ENCODE measurements at places on chromosomes 1 and 21.

GRCh38 chr1:88742531-88742930 lies 58.5 kb downstream of the PKN2 start:
- DNase-seq: no peak

GRCh38 chr21:26432410-26432809 lies 140.7 kb downstream of the CYYR1 start:
- no peak for DNase-seq

- DNase-seq: no peak
Measured at GRCh38 chr1:2124446-2125198, 70.0 kb downstream of the FAAP20 start.

GRCh38 chr1:85936470-85936869 lies 220.1 kb downstream of the COL24A1 start:
- no peak for DNase-seq

DNA sequence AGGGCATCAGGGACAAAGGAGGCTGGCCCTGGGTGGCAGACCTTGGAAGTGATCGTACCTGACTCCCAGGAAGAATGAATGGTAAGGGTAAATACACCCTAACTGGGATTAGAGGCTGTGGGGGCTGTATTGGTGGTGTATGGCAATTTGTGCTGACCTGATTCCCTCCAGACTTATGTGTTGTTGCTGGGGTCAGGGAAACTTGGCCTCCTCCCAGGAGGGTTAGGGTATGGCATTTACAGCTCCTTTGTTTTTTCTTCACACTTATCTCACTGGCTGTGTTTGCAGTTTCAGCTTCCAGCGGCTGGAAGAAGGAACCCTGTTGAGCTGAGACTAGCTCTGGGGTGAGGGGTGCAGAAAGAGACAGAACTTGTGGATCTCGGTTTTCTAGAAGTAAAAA lies 8.2 kb downstream of the VANGL1 start:
- no peak for DNase-seq

- no peak for DNase-seq
Measured at GRCh38 chr1:202501281-202501680, 152.8 kb downstream of the PPP1R12B start.

- DNase-seq: no peak
Measured at GRCh38 chr1:104592926-104593325, 843.2 kb downstream of the AMY1C start.

DNA sequence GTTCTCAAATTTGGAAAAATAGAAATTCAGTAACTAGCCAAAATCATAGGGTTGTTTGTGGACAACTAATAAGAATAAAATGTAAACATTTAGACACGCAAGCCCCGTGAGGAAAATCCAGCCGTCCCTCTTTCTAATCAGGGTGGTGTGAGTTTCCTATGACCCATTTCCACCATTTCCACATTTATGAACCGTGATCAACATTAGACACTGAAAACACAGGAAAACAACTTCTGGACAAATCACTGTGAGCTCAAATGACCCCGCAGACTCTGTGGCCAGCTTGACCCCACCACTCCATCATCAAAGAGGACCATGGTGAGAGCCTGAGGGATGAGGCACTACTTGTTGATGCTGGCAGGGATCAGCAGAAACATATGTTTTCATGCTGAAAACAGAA lies 101.0 kb downstream of the SIM2 start:
- DNase-seq: no peak

DNA sequence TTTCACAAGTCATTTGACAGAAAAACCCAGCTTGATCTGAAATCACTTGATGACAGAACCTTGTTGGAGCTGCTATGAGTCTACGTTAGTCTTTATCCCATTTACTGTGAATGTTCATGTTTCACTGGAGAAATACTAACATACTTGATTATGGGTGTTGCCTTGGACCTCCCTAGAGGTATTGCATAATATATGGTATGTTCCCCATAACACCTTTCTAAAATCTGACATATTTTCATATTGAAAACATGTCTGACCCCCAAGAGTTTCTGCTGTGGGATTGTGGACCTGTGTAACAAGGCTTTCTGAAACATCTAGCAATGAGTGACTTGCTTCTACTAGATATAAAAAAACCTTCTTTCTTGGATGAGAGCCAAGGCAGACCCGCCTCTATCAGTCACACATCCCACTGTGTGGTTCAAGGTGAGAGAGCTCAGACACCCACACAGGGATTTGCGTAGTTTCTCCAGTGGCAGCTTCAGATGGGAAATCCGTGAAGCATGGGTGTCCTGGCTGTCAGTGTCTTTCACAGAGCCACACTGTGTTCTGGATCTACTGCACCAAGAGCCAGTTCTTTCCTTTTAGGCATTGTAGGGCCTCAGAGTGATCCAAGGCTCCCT lies 4.6 kb downstream of the NENF start:
- no peak for DNase-seq

DNA sequence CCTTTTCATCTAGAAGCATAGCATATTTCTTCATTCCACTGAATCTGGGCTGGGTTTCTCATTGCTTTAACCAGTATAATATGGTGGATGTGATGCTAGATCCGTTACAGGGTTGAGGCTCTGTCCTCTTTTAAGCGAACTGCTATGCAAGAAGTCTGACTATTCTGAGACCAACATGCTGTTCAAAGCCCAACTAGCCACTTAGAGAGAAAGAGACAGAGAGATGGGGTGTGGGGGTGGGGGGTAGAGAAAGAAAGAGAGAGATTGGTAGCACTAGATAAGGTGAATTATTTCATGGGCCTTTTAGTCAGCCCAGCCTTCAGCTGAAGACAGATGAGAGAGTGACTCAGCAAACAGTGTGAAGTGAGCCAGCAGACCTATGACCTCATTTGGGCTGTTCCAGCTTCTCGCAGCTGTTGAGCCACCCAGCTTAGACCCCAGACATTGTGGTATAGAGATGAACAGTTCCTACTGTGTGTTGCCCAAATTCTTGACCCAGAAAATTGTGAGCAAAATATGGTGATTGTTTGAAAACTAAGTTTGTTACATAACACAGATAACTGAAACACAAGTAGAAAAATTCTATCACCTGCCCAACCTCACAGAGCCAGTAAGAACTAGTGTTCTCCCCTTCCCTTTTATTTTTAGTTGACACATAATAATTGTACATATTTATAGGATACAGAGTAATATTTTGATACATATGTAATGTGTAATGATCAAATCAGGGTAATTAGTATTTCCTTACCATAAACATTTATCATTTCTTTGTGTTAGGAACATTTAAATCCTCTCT lies 40.7 kb upstream of the PRKACB start:
- DNase-seq: no peak

GRCh38 chr1:172826096-172826741 lies 167.3 kb downstream of the FASLG start:
- DNase-seq: no peak

DNA sequence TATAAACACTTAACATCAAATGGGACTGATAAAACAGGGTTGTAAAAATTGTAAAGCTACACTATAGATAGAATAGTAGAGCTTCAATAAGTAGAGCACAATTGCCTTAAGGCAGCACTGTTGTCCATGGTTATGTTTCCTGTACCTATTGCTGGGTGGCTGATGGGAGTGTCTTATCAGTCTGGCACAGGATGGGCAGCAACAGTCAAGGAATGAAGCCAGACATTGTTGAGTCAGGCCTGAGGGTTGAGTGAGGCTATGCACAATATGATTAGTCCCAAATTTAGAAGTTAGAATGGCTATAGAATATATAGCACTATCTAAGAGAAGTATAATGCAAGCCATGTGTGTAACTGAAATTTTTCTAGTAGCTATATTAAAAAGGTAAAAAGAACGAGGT lies 25.0 kb upstream of the CD1D start:
- DNase-seq: no peak

Measured in activated T-helper 1 cell treated with Interleukin-2 at 50 U/mL for 16 hours (primary cell).